ENCODE measurements at places on chromosomes 6 and 20. TPM values are rescaled to one million over a fixed set of nuclear protein-coding genes. Genes with fewer than 3 reads are reported as not detected.

Gene PNPLA1
- not detected for total RNA-seq

Gene E2F1
- total RNA-seq = 28.9 TPM

Gene GABRR1
- total RNA-seq = not detected

Gene TRAPPC3L
- not detected for total RNA-seq

Gene GLP1R
- total RNA-seq = not detected

Gene BTNL2
- not detected for total RNA-seq

Gene CCNC
- 35.6 TPM for total RNA-seq

Gene EDN1
- total RNA-seq = 42.8 TPM

Gene UNC5CL
- 0.33 TPM for total RNA-seq

Gene PROCR
- total RNA-seq = 125 TPM
